ENCODE measurements at places on chromosomes 3 and 15. TPM values are rescaled to one million over a fixed set of nuclear protein-coding genes. Genes with fewer than 3 reads are reported as not detected.

- no peak for DNase-seq
These were observed 80.8 kb downstream of the KCNH8 start for GRCh38 chr3:19229086-19229485.

DNA sequence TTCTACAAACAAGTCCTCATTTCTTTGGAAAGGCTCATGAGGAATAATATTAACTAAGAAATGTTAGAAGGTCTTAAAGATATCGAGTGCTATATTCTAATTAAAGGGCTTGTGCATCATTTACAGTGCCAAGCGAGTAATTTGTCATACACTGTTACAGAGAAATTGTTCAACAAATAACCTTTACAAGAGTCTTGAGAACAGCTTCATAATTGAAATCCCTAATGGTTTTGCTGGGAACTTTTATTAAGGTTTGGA lies 209.5 kb downstream of the MECOM start:
- no peak for DNase-seq

The GOLGA6A gene
- total RNA-seq: not detected

DNA sequence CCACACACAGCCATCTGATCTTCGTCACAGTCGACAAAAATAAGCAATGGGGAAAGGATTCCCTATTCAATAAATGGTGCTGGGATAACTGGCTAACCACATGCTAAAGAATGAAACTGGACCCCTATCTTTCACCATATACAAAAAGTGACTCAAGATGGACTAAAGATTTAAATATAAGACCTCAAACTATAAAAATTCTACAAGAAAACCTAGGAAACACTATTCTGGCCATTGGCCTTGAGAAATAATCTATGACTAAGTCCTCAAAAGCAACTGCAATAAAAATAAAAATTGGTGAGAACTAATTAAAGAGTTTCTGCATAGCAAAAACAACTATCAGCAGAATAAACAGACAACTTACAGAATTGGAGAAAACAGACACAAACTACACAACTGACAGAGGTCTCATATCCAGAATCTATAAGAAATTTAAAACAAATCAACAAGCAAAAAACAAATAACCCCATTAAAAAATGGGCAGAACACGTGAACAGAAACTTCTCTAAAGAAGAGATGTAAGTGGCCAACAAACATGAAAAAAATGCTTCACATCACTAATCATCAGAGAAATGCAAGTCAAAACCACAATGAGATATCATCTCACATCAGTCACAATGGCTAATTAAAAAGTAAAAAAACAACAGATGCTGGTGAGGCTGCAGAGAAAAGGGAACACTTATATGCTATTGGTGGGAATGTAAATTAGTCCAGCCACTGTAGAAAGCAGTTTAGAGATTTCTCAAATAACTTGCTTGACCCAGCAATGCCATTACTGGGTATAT lies 104.0 kb downstream of the NR1I2 start:
- DNase-seq: no peak

- no peak for DNase-seq
These were observed 22.5 kb downstream of the TM4SF18 start for GRCh38 chr3:149310796-149311534.

GRCh38 chr3:70245746-70246525 lies 66.5 kb downstream of the MDFIC2 start:
- DNase-seq: no peak

GRCh38 chr15:76162784-76163456 lies 103.1 kb downstream of the TMEM266 start:
- no peak for DNase-seq

- no peak for DNase-seq
These were observed 1.0 kb upstream of the P2RY13 start for GRCh38 chr3:151330379-151330778.

The EFHB gene
- 0.11 TPM for total RNA-seq
